Activated CD8-positive, alpha-beta T cell treated with anti-CD3 and anti-CD28 coated beads for 36 hours (primary cell): ENCODE measurements at places on chromosomes 5 and 9. TPM values are rescaled to one million over a fixed set of nuclear protein-coding genes. Genes with fewer than 3 reads are reported as not detected.

DNA sequence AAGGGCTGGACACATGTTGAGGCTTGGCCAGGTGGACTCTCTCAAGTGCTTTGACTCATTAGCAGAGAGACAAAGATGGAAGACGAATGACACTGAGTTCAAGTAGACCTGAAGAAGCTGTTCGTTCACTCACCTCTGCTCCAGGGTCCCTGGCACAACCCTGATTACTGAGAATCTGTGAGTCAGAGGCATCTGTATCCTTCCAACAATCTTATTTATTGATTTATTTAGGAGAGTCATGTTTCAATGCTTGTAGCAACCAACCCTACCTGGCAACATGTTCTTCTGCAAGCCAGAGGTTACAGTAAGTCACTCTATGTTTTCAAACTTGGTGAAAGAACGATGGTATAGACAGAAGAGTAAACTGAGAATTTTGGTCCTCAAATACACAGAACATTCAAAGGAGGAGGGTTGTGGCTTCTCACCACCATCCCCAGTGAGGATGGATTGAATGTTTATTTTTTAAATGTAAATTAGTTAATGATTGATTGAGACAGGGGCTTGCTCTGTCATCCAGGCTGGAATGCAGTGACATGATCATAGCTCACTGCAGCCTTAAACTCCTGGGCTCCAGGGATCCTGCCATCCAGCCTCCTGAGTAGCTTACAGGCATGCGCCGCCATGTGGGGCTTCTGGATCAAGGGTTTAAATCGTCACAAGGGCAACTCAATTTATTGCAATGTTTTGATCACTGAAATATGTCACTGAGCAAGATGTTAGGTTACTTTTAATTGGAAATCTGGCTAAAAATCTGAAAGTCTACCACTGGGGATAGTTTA lies 55.7 kb upstream of the CARTPT start:
- DNase-seq, result no peak

- no peak for DNase-seq
Measured at GRCh38 chr9:115158661-115159481, 40.9 kb upstream of the TNC start.

GRCh38 chr5:31194468-31194813 lies 955 bp downstream of the CDH6 start:
- DNase-seq, result no peak

DNA sequence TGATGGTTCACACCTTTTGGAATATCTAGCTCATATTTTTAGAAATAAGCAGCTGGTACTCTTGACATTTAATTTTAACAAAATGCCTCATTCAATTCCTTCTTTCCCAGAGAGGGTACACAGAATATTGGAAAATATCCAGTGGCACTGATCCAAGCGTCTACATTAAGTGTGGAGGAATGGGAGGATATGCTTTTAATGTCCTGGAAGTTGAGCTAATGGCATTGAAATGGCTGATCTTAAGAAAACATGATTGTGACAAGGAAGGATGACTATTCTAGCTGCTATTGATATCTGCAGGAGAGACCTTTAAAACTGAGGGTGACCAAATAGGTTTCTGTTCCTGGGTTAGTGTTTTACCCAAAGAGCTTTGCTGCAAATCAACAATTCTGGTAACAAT lies 30.0 kb downstream of the ZNF366 start:
- DNase-seq, result no peak

GRCh38 chr5:109964136-109964535 lies 274.4 kb downstream of the MAN2A1 start:
- DNase-seq, result no peak

GRCh38 chr5:154198611-154199230 lies 8.2 kb downstream of the GALNT10 start:
- DNase-seq, result no peak

DNA sequence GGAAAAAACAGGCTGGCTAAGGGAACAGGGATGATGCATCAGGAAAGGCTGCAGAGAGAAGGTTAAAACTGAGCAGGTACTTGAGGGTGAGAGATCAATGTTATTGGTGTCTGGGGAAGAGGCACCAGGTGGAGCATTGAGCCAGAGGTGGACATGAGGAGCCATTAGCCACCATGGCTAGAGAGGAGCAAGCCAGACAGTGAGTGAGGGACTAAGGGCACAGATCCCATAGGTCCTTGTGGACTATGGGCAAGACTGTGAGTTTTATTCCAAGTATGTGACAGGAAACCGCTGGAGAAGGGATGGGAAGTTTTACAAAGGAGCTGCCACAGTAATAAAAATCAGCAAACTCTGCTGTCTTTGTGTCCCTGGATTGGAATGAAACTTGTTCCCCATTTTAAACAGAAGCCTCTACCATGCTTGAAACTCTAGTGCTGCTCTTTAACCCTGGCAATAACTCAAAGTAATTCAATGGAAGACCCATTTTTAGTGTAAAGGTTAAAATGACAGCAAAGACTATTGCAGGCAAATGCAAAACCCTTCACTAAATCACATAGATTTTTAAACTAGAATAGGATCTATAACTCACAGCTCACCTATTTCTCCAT lies 349.8 kb downstream of the ENC1 start:
- no peak for DNase-seq

DNA sequence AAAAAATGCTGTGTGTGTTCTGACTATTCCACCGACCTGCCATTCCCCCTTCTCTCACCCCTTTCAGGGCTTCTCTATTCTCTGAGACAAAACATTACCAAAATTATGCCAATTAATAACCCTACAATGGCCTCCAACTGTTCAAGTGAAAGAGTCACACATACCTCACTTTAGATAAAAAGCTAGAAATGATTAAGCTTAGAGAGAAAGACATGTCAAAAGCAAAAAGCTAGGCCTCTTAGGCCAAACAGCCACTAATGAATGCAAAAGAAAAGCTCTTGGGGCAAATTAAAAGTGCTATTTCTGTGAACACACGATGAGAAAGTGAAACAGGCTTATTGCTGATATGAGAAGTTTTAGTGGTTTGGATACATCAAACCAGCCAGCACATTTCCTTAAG lies 279.6 kb upstream of the GRAMD2B start:
- no peak for DNase-seq

DNA sequence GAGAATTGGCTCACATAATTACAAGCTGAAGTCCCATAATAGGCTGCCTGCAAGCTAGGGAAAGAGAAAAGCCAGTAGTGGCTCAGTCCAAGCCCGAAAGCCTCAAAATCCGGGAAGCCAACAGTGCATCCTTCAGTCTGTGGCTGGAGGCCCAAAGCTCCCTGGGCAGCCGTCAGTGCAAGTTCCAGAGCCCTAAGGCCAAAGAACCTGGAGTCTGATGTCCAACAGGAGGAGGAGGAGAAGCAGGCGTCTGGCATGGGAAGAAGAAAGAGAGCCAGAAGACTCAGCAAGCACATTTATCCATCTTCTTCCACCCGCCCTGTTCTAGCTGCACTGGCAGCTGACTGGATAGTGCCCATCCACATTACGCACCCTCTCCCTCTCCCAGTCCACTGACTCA lies 213.4 kb downstream of the GAS1 start:
- no peak for DNase-seq

DNA sequence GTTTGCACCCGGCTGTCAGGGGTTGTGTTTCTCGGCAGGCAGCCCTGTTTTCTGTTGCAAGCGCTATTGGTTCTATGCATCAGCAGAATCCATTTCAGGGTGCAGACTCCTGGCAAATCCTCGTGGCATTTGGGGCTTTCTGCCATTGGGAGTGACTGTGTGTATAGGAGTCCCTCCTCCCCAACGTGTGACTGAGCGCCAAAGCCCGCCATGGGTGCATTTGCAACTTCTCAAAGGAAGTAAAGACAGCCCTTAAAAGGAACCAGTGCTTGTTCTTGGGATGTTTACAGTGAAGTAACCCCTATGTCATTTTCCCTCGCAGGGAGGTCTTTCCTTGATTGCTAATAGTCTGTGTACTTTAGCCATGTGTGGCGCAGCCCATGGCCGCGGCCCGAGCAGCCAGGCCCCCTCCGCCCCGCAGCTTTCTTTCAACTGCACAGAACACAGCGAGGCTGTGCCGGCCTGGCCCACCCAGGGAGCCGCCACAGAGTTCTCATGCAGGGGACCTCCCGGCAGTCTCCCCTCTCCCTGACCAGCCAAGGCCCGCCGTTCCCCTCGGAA lies 175.6 kb downstream of the HSD17B3 start:
- no peak for DNase-seq

The PCA3 gene
- not detected for total RNA-seq

The GLRA1 gene
- not detected for total RNA-seq

The UGCG gene
- 13.5 TPM for total RNA-seq

The ANKRD18B gene
- total RNA-seq, result 0.56 TPM

The EPB41L4B gene
- 0.34 TPM for total RNA-seq

The NR6A1 gene
- total RNA-seq, result 1.1 TPM

The SLC45A2 gene
- total RNA-seq, result not detected

The ZNF366 gene
- total RNA-seq, result not detected
